ENCODE measurements at places on chromosomes 3 and 15.

DNA sequence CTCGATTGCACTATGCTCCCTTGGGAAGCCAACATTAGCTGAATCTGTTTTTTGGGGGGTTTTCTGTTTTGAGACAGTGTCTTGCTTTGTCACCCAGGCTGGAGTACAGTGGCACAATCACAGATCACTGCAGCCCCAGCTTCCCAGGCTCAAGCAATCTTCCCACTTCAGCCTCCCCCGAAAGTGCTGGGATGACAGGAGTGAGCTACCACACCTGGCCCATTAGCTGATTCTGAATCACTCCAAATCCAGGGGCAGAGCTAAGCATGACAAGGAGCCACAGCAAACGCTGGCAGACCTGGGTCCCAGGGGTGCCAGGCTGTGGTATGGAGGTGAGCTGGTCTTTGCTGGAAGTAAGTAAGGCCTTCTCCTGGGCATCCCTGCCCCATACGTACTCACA lies 18.9 kb downstream of the POC1A start:
- no peak for DNase-seq

DNA sequence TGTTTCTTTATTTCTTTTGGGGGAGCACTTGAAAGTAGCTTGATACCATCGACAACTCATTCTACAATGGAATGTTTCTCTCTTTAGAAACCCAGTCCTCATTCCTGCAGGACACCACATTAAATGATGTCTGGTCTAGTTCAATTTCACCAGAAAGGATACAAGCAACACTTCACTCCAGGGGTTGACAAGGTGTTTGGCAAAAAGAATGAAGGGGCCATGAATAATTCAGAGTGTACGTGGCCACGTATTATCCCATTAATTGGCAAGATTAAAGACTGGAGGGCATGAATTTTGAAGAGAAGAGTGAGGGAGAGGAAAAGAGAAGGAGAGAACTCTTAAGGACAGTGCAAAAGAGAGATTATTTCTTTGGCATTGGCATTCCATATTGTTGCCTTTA lies 705 bp downstream of the TMPRSS7 start:
- DNase-seq: no peak

GRCh38 chr3:5312290-5312689 lies 124.8 kb downstream of the EDEM1 start:
- no peak for DNase-seq

- no peak for DNase-seq
These were observed 78.7 kb upstream of the SNRK start for GRCh38 chr3:43207628-43208085.

GRCh38 chr3:37501571-37502313 lies 327.4 kb upstream of the LRRFIP2 start:
- DNase-seq: no peak

DNA sequence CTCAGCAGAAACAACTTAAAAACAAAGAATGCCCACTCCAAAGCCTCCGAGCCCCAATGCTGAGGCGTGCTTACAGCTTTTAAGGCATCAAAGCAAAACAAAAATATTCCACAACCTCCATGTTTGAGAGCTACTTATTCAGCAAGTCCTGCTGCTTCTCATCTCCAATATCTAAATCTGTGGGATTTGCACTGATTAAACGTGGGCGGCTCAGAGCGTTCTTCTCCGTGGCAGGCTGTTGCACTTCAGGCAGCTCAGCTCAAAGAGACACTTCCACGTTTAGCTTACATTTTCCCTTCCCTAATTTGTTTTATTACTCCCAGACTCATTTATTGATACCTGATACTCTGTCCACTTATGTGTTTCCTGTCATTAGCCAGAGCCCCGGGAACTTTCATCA lies 282.6 kb upstream of the MCTP2 start:
- no peak for DNase-seq

- no peak for DNase-seq
These were observed 448.1 kb upstream of the WNT5A start for GRCh38 chr3:55935241-55935640.

Measured in stimulated activated CD4-positive, alpha-beta T cell treated with anti-CD3 and anti-CD28 coated beads, Interleukin-2, amount 100 ng/mL, for 24 hours (primary cell).